Activated T-cell treated with anti-CD3 and anti-CD28 coated beads, Interleukin-2, amount 50 U/mL, for 24 hours (primary cell): ENCODE measurements at places on chromosomes 5 and 9.
A peak's percentile ranks its signal among the peaks of the same experiment; 100 is the strongest.

DNA sequence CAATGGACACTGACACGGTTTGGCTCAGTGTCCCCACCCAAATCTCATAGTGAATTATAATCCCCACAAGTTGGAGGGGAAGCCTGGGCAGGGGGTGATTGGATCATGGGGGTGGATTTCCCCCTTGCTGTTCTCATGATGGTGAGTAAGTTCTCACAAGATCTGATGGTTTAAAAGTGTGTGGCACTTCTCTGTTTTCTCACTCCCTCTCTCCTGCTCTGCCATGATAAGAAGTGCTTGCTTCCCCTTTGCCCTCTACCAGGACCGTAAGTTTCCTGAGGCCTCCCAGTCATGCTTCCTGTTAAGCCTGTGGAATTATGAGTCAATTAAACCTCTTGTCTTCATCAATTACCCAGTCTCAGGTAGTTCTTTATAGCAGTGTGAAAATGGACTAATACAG, 115.8 kb upstream of the KIF2A start:
- no peaks in the 10 kb centered on the region for H3K4me1 ChIP-seq
- no peak overlapping the region for H3K27ac ChIP-seq
- H3K27me3 ChIP-seq = peaks cover 13% of the 10 kb centered on the region
- no peaks in the 10 kb centered on the region for H3K36me3 ChIP-seq

DNA sequence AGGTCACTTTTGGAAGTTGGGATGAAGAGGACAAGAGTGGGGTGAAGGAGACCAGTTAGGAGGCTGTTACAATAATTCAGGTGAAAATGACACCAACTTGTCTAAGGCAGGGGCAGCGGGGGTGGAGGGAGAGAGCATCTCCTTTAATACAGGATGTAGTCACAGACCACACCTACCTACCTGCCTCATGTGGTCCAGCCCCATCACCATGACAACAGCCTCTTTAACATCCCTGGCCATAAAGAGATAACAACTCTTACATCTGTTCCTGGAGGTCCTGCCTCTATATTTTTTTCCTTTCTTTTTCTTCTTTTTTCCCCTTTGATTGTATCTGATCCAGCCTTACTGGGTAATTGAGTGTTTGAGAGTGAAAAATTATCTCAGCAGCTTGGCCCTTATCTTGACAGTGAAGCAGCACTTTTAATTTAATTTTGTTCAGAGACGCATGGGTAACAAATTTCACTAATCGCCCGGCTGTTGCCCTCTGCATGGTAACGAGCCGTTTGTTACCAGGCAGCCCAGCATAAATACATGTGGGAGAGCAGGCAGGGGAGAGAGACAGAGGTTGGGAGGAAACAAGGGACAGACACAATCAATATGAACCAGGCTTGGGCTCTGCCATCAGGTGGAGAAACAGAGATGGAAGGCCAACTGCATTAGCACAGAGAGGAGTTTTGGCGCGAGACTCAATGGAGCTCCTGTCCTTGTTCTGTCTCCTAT, 338.1 kb downstream of the ASTN2 start:
- no peaks in the 10 kb centered on the region for H3K4me1 ChIP-seq
- H3K27me3 ChIP-seq = peaks cover 4% of the 10 kb centered on the region
- H3K4me3 ChIP-seq = no peak overlapping the region
- H3K36me3 ChIP-seq = no peaks in the 10 kb centered on the region
- no peak for DNase-seq
- no peak overlapping the region for H3K27ac ChIP-seq

DNA sequence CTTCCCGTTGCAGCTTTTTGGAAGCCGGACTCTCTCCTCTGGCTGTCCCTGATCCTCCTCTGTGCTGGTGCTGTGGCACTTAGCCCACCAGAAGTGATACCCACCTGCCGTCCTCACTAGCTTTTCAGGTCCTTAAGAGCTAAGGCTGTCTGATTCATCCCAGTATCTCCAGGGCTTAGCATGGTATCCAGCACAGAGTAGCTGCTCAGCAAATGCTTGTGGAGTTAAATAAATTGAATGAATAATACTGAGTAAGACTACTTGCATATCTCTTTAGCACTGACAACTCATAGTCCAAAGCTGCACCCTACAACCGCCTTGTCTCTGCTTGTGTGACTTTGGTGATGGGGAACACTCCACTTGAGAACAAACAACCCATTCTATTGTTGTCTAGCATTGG, 7.7 kb upstream of the XPA start:
- DNase-seq = no peak
- no peaks in the 10 kb centered on the region for H3K36me3 ChIP-seq

DNA sequence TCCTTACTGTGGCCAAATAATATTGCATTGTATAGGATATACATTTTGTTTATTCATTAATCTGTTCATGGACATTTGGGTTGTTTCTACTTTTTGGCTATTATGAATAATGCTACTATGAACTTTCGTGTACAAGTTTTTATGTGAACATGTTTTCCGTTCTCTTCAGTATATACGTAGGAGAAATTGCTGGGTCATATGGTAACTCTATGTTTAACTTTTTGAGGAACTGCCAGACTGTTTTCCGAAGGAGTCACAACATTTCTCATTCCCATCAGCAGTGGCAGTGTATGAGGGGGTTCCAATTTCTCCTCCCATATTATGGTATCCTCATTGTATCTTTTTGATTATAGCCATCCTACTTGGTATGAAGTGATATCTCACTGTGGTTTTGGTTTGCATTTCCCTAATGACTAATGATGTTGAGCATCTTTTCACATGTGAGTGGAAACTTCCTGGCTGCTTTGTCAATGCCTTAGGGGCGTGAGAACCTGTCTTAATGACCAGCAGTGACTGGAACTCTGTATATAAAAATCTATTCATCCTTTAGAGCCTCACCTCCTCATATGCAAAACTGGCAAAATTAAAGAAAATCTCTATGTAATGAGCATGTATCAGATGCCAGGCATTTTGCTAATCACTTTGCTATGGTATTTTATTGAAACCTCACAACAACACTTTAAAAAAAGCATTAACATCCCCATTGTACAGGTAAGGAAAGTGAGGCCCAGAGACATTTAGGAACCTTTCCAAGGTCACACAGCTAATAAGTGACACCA, 47.8 kb upstream of the TGFBR1 start:
- peak overlapping the region; percentile 60 for H3K4me3 ChIP-seq
- no peaks in the 10 kb centered on the region for H3K27me3 ChIP-seq
- peaks cover 82% of the 10 kb centered on the region for H3K4me1 ChIP-seq
- DNase-seq = no peak
- no peaks in the 10 kb centered on the region for H3K36me3 ChIP-seq

GRCh38 chr5:94505327-94506068, 112.9 kb downstream of the KIAA0825 start:
- H3K4me1 ChIP-seq = no peaks in the 10 kb centered on the region
- H3K27me3 ChIP-seq = no peaks in the 10 kb centered on the region
- no peaks in the 10 kb centered on the region for H3K36me3 ChIP-seq
- no peak for DNase-seq
- no peak overlapping the region for H3K4me3 ChIP-seq
